ENCODE measurements at places on chromosomes 3 and 15. TPM values are rescaled to one million over a fixed set of nuclear protein-coding genes. Genes with fewer than 3 reads are reported as not detected.

GRCh38 chr3:172111163-172111562, 71.8 kb downstream of the FNDC3B start:
- no peak overlapping the region for H3K4me3 ChIP-seq
- H3K27me3 ChIP-seq, result no peaks in the 10 kb centered on the region
- peaks cover 3% of the 10 kb centered on the region for H3K4me1 ChIP-seq
- DNase-seq, result no peak
- no peak overlapping the region for H3K27ac ChIP-seq

DNA sequence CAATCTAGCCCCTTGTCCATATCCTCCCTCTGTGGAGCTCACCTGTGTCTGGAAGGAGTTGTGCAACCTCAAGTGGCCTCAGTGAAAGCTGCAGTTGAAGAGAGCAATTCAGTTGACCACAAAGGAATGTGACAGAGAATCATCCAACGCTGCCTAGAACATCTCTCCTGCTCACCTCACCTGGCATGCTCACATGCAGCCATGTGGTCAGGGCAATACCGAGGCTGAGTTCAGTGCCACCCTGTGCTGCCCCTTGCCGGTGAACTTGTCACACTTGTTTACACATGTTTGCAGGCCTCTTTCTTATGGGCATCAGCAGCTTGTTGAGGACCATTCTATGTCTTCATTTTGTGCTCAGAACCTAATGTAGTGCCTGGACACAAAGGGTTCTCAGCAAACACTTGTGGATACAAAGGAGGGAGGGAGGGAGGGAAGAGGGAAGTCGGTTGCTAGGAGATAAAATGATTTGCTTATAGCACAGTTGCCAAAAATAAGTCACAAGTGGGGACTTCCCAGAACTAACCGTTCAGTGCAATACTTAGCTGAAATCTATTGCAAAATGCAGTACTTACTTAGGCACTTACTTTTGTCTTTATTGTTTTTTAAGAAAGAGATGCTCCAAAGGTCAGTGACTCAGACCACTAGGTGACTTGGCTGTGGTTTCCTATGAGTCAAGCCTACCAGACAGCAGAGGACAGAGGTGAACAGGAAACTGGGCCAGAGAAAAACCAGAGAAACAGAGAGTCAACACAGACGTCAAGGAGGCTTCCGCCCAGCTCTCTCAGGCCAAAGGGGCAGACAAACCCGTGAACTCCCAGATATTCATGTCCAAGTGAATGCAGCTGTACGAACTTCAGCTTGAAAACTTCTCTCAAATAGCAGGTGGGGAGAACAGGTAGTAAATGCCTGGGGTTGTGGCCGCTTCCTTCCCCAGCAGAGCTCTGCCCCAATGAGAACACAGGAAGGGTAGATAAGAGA, 227.8 kb upstream of the CTNNB1 start:
- no peak overlapping the region for H3K4me3 ChIP-seq
- no peaks in the 10 kb centered on the region for H3K36me3 ChIP-seq
- no peaks in the 10 kb centered on the region for H3K27me3 ChIP-seq
- H3K27ac ChIP-seq, result peak overlapping the region; percentile 64
- no peaks in the 10 kb centered on the region for H3K4me1 ChIP-seq

Gene STT3B
- 84.8 TPM for total RNA-seq

GRCh38 chr3:134294302-134295280, 43.9 kb upstream of the RYK start:
- no peak overlapping the region for H3K27ac ChIP-seq
- no peaks in the 10 kb centered on the region for H3K36me3 ChIP-seq
- H3K4me1 ChIP-seq, result no peaks in the 10 kb centered on the region
- no peaks in the 10 kb centered on the region for H3K27me3 ChIP-seq

DNA sequence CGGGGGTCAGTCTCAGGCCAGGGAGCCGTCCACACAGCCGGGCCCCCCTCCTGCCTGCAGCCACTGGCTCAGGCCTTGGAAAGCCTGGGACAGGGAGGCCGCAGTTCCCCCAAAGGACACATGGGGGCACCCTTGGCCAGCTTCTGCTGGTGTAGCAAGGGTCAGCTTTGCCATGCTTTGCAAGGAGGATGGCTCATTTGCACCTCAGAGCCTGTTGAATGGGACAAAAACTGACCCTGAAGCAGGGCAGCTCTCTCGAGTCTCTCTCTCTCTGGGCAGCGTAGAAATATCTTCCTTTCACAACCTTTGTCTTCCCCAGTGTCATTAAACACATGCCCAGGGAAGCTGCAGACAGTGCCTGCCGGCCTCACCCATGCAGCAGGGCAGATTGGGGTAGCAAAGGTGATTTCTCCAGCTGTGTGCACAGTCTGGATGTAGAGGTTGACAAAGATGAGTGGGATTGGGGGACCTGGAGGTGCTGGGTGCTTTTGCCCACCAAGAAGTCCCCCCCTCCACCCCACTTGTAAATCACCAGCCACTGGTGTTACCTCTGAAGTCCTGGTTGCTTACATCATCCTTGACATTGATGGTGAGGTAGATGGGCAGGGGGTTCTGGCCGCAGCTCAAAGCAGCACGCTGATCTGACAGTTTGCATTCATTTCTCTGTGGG, 17.4 kb upstream of the EHD4 start:
- DNase-seq, result peak; percentile 65
- H3K4me1 ChIP-seq, result no peaks in the 10 kb centered on the region
- H3K27ac ChIP-seq, result no peak overlapping the region
- no peak overlapping the region for H3K4me3 ChIP-seq
- no peaks in the 10 kb centered on the region for H3K27me3 ChIP-seq
- H3K36me3 ChIP-seq, result no peaks in the 10 kb centered on the region

GRCh38 chr3:38000965-38001455, 10.4 kb downstream of the VILL start:
- peaks cover 3% of the 10 kb centered on the region for H3K4me1 ChIP-seq
- no peaks in the 10 kb centered on the region for H3K27me3 ChIP-seq
- no peaks in the 10 kb centered on the region for H3K36me3 ChIP-seq
- no peak overlapping the region for H3K4me3 ChIP-seq

GRCh38 chr3:73314151-73314951, 252.9 kb downstream of the EBLN2 start:
- H3K27ac ChIP-seq, result no peak overlapping the region
- DNase-seq, result no peak
- H3K4me3 ChIP-seq, result no peak overlapping the region
- no peaks in the 10 kb centered on the region for H3K36me3 ChIP-seq
